AG09319 (cell line): ENCODE measurements at places on chromosomes 6 and 20.

DNA sequence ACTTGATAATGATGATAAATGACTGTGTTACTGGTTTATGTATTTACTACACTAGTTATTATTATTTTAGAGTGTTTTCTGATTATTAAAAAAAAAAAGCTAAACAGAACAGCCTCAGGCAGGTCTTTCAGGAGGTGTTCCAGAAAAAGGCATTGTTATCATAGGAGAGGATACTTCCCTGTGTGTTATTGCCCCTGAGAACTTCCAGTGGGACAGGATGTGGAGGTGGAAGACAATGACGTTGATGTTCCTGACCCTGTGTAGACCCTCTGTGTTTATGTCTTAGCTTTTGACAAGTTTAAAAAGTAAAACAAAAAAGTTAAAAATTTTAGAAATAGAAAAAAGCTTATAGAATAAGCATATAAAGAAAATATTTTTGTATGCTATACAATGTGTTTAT, 49.1 kb downstream of the NCOA7 start:
- no peak for DNase-seq

DNA sequence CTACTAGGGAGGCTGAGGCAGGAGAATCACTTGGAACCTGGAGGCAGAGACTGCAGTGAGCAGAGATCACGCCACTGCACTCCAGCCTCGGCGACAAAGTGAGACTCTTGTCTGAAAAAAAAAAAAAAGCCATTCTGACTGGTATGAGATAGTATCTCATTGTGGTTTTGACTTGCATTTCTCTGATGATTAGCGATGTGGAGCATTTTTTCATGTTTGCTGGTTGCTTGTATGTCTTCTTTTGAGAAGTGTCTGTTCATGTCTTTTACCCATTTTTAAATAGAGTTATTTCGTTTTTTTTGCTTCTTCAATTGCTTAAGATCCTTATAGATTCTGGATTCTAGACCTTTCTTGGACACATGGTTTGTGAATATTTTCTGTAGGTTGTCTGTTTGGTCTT, 103.5 kb upstream of the SIM1 start:
- no peak for DNase-seq

DNA sequence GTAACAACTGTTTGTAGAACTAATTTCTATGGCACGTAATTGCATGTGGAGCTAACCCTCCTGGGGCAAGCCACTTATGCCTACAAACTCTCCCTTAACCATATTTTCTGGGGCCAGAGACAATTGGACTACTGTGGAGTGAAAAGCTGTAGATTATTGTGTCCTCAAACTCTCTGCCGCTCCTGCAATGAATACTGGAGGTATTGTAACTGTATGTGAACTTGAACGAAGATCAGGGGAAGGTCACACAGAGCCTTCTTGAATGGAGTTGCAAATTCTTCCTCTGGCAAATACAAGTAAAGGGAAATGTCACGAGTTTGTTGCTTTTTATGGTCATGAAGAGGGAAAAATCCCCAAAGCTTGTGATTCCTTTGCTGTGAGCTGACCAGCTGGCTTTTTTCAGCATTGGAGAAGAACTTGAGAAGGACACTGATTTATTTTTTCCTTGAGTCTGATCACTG, 18.2 kb downstream of the AKAP12 start:
- no peak for DNase-seq

GRCh38 chr6:12066297-12066696, 54.2 kb downstream of the HIVEP1 start:
- no peak for DNase-seq

GRCh38 chr20:42914302-42914701, 275.4 kb downstream of the PTPRT start:
- DNase-seq = no peak

DNA sequence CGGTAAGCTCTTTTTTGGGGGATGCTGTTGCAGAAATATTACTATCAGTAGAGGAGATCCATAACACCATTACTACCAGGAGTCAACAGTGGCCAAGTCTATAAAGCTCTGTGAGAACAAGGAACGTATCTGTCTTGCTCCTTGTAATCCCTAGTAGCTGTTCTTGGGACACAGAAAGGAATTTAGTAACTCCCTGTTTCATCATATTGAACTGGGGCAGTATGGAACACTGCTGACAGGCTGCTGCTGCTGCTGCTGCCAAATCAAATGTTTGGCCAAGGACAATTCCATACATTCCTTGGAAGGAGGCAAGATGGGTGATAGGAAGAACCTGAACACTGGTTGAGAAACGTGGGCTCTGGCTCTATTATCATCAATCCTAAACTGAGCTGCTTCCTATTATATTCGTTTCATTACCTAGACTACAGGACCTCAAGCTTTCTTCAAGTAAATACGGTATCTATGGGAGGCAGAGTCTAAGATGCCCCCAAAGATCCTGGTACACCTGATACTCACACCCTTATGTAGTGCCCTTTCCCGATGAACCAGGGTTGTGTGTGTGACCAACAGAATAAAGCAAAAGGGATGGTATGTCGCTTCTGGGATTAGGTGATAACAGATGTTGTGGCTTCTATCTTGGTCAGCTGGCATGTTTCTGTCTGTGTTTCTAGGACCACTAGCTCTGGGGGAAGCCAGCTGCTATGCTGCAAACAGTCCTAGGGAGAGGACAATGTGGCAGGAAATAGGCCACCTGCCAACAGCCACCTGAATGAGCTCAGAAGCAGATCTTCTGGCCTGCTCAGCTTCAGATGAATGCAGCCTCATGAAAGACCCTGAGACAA, 39.5 kb downstream of the ELOVL5 start:
- no peak for DNase-seq

DNA sequence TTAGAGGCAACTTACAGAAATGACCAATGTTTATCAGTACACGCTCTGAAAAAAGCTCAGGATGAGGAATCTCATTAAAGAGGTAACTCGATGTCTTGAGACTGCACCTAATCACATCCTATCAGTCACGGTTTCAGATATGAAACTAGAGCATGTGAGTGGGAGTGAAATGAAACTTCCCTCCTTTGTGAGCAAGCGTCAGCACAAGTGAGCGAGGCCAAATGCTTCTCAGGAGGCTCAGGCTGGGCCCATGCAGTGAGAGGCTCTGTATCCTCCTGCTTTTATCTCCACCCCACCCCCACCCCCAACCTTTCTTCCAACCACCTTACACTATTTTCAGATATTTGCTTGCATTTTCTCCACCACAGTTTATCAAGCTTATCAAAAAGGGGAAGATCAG, 140.8 kb upstream of the RIMS1 start:
- DNase-seq = no peak

DNA sequence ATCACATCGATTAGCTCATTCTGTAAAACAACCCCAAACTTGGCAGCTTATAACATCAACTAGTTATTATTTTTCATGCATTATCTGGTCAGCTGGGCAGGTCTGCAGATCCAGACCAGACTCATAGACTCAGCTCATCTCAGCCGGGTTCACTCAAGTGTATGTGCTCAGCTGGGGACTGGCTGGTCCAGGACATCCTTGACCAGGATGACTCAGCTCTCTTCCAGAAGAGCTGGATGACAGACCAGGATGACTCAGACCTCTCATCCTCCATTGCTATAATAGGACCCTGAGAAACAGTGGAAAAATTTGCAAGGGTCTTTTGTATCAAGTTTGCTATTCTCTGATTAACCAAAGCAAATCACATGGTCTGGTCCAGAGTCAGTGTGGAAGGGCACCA, 312.5 kb upstream of the PLCB4 start:
- DNase-seq = no peak

DNA sequence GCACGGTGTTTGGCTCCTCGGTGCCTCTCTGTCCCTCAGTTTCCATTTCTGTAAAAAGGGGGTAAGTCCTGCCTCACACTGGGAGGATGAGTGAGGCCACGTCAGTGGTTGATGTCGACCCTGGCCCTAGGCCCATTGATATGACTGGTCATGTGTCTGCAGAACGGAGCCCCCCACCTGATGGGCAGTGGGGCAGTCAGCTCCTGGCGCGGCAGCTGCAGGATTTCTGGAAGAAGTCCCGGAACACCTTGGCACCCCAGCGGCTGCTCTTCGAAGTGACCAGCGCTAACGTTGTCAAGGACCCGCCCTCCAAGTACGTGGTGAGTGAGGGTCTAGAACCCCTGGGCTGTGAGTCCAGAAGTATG, 1.2 kb downstream of the SNX21 start:
- no peak for DNase-seq

DNA sequence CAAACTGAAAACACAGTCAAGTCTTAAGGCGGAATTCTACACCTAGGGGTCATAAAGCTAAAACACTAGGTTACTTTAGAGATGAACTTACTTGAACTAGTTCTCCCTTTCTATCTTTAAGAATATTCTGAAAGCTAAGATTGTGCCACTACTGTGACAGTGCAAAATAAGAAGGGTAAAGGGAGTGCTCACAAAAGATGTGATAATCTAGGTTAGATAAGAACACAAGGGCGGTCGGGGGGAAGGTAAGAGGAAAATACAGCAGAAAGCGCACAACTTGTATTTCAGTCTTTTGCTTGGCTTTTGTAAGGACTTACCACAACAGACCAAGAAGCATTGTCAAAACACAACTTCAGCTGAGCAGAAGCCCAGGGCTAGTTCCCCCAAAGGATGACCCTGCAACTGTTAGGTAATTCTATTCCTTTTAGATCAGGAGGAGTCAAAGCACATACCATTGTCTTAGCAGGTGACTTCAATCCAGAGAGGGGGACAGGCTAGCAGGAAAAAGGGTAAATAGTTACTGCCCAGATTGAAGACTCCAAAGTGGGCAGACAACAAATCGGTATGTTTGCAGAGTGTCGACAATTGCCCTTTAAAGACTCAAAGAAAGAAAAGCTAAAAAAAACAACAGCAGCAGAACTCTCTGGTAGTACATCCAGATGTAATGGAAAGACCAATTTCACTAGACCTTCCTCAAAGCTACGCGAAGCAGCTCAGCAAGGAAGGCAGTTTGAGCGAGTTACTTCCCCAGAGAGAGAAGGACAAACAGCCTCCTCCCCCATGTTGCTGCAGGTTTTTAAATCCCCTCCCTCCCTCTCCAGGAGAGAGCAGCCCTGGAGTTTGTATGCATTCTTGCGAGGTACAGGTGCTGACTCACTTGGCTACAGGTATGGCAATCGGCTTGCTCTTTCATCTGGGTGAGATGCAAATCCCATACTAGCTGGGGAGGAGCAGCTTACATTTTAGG, 59.0 kb downstream of the RIPOR2 start:
- no peak for DNase-seq

GRCh38 chr20:49701916-49702315, 11.8 kb downstream of the B4GALT5 start:
- no peak for DNase-seq

GRCh38 chr6:3236005-3236404, 8.6 kb upstream of the TUBB2B start:
- DNase-seq = no peak

- no peak for DNase-seq
Measured at GRCh38 chr6:11213422-11214021, 18.9 kb downstream of the NEDD9 start.

GRCh38 chr6:115898246-115898645, 162.4 kb downstream of the FRK start:
- no peak for DNase-seq

DNA sequence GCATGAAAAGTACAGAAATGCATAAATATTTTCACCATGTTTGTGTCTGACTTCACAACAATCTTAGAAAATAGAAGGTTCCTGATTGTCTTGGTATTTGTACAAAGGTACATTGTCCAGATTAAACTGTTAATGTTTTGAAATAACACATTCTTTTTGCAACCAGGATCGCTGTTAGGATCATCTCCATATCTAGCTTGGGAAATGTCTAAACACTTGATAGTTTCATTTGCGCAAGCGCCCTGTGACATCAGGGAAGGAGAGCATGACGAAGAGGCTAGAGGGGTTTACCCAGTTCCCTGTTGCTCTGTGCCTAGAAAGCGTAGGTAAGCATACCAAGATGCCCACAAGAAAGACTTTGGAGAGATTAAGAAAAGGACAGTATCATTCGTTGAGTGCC, 19.4 kb downstream of the ALDH8A1 start:
- no peak for DNase-seq

- no peak for DNase-seq
Measured at GRCh38 chr6:46011188-46012085, 4.2 kb downstream of the CLIC5 start.

GRCh38 chr6:6683969-6684833, 95.7 kb downstream of the LY86 start:
- no peak for DNase-seq

GRCh38 chr20:63434599-63435378, 37.7 kb downstream of the KCNQ2 start:
- DNase-seq = peak; percentile 10

GRCh38 chr6:29723262-29723665, at the start of gene HLA-F:
Gene HLA-F, plus strand, starts transcription at chr6:29723434. Its CDS starts 30 bp downstream, at chr6:29723464.
- DNase-seq = peak; percentile 49

GRCh38 chr20:44491635-44492395, 16.1 kb downstream of the TTPAL start:
- DNase-seq = no peak

DNA sequence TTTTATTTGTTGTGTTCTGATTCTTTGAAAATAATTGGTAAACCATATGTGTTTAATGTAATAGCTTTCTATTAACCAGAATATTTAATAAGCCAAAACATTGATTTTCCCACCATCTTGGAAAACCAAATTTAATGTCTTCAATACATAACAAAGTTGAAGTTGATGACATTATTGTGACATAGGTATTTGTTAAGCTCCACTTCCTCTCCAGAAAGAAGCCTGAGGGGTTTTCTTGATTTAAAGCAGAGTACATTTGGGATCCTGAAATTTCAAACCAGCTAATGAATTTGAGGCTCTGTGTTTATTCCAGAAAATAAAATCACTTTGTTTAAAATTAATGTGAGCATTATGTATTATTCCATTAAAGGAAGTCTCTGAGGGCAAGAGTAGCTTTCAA, 106.3 kb downstream of the PERP start:
- no peak for DNase-seq

DNA sequence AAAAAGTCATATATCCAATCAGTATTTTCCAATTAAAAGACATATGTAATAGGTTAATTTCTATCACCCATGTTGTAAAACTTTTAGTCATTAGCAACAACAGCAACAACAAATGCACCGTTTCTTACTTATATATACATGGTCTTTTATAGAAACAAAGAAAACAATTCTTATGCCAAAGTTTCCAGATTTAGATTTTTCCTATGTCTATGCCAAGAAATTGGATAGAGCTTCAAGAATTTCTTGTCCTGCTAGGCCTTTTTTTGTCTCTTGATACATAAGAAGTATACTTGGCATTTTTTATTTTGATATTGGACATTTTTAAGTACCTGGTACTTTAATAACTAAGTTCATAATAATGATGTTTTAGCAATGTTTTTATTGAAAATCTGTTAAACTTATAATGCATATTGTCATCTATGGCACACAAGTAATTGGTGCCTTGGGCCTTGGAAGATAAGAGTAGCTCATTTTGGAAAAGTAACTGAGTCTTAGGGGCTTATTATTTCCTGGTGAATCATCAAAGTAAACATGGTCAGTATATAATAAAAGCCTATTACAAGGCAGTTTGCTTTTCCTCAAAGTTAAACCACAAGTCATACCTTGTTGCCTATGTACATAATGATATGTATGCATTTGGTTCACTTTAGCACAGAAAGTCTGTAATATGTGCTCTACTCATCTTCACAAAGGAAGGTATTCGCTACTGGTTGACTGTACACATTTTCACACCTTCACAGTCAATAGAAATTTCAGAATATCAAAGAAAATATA, 10.1 kb upstream of the FRK start:
- no peak for DNase-seq
